CD4-positive, alpha-beta T cell treated with Interleukin-17A for 4 hours (primary cell): ENCODE measurements at places on chromosomes 1 and 21.
A peak's percentile ranks its signal among the peaks of the same experiment; 100 is the strongest.

DNA sequence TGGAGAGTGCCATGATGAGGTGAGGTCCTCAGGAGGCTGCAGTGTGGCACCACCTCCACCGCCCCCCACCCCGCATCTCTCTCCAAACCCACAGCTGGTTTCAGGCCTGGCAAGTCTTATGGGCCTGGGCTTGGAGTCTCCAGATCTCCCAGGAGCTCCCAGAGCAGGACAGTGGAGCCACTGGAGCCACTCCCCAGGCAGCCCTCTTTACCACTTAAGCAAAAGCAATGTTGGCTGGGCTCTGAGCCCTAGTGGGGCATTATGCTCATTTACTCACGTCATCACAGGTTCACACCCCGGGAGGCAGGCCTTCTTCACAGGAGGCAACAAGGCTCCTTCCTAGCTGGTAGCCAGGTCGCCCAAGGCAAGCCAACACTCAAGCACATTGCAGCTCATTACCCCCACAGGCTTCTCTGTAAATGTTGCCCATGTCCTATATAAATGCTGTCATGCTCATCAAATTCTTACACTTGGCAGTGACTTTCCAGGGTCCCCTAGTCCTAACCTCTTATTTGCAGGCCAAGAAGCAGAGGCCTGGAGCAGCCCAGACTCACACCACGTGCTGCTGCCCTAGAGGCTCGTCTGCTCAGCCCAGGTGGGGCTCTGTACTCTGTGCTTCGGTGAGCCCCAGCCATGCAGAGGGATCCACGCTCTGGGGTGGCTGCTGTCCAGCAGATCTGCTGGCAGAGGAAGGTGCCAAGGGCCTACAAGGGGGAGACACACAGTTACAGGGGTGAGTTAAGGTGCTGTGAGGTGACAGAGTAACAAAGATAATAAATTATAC is 459.3 kb downstream of the MATN1 start:
- DNase-seq, result no peak

DNA sequence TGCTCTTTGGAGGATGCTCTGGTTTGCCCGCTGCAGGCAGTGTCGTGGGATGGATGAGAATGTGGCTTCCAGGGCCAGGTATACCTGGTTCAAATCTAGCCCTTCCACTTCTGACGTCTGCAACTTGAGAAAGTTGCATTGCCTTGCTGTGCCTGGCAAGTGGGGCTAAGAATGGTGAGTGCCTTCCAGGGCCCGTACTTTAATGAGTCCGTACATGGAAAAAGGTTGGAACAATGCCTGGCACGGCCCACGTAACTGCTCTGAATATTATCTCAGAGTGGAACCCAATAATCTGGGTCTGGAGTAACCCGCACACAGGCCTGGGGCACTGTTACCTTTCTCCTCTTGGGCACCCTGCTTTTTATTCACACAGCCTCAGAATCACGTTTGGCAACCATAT is 146.7 kb upstream of the EDN2 start:
- DNase-seq, result no peak

DNA sequence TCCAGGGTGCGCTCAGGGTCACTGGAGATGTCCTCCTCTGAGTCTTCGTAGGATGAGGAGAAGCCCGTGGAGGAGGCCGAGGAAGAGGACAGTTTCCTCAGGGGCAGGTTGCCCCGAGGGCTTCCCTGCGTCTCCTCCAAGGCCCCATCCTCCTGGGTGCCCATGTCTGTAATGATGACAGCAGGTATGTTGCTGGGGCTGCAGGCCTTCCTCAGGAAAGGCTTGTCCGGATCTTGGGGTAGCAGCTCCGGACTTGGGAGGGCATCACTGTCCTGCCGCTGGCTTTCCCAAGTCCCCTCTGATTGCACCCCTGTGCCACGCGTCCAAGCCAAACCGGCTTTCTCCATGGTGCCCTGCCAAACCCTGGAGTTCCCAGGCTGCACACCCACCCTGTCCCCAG is 3.5 kb downstream of the ITPKB start:
- DNase-seq, result peak; percentile 25

- no peak for DNase-seq
Measured at GRCh38 chr1:152699746-152700145, 1.6 kb downstream of the LCE2A start.

DNA sequence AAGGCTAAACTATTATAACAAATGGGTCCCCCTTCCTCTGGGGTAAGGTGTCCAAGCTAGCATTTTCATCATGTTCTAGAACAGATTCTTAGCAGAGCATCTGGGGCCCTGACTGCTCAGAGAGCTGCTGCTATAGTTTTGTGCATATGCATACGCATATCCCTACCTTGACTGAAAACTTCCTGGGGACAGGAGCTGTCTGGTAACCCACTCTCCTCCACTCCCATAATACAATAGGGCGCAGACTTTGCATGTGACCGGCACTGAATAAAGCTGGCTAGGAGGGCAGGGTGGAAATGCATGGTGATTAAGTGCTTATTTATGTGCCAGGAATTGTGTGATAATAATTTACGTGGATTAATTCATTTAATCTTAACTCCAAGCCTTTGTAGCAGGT is 11.6 kb downstream of the TRAF5 start:
- DNase-seq, result no peak

DNA sequence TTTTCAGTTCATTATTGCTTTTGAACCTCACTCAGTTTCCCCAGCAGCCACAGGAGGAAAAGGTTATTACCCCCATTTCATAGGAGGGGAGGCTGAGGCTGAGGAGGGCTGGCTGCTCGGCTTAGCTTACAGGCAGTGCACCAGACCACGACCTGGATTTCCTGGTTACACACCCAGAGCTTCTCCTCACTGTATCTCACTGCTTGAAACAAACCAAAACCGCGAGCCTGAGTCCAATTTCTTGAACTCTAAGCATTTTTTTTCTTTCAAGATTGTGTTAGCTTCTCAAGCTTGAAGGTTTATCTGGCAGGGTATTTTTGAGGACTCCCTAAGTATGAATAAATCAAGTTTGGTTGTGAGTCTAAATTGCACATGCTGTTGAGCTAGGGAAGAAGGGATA is 188.9 kb upstream of the EDN2 start:
- peak; percentile 70 for DNase-seq

GRCh38 chr1:30414851-30415165 is 308.6 kb downstream of the MATN1 start:
- DNase-seq, result no peak

- no peak for DNase-seq
Measured at GRCh38 chr1:235588916-235589515, 60.6 kb downstream of the GNG4 start.
